ENCODE measurements at places on chromosomes 7 and 10.

DNA sequence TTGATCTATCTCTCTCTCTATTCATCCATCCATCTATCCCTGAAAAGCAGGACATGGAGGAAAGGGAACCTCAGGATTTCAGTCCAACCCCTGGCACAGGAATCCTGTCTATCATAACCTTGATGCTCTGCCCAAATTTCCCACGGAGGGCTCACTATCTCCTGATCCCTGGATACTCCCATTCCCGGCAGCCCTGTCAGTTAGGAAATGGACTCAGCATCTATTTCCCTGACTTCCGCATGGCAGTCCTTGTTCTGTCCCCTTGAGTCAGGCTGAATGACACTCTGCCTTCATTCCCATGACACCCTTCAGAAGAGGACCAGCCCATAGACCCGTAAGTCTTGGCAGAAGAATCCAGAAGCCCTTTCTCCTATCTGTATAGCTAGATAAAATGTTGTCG lies 77.7 kb downstream of the VWA2 start:
- no peak for DNase-seq

- DNase-seq, result no peak
These were observed 178.2 kb upstream of the RHEB start for GRCh38 chr7:151697942-151698341.

DNA sequence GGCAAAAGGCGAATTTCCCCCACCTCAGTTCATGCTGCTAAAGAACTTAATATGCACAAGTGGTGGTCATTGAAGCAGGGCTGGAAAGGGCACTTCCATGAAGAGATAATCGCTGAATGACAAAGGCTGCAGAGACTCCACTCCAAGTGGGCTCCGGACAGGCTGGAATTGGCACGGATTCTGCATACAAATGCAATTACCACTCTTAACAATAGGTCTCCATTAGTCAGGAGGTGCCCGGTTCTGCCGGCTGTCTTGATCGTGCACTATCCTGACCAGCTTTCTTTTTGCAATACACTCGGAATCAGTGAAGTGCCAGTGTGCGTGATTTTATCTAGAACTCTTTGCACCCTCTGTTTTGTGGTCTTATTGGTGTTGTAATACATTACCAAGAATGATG lies 49.7 kb downstream of the INSYN2A start:
- DNase-seq, result no peak

- no peak for DNase-seq
These were observed 585.8 kb downstream of the DNAJB6 start for GRCh38 chr7:157922576-157922975.

- DNase-seq, result no peak
These were observed 32.3 kb upstream of the KCNMA1 start for GRCh38 chr10:77669892-77670291.

- no peak for DNase-seq
These were observed 34.4 kb downstream of the CCDC71L start for GRCh38 chr7:106626376-106627164.

DNA sequence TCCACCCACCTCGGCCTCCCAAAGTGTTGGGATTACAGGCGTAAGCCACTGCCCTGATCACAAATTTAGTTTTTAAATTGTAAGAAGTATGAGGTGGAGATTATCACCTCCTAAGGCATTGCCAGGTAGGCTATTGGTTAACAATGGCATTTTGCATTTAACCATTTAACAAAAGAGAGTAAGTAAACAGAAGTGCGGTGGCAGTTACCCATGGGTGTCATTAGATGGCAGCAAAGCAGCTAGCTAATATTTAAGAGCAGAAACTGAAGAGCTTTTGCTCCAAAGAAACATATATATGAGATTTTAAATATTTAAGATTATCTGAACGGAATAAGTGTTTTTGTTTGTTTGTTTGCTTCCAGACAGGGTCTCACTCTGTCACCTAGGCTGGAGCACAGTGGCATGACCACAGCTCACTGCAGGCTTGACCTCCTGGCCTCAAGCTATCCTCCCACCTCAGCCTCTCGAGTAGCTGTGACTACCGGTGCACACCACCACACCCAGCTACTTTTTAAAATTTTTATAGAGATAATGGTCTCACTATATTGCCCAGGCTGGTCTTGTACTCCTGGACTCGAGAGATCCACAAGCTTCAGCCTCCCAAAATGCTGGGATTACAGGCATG lies 325.5 kb upstream of the C7orf33 start:
- peak; percentile 30 for DNase-seq

GRCh38 chr7:50815138-50815537 lies 32.4 kb upstream of the GRB10 start:
- DNase-seq, result no peak

DNA sequence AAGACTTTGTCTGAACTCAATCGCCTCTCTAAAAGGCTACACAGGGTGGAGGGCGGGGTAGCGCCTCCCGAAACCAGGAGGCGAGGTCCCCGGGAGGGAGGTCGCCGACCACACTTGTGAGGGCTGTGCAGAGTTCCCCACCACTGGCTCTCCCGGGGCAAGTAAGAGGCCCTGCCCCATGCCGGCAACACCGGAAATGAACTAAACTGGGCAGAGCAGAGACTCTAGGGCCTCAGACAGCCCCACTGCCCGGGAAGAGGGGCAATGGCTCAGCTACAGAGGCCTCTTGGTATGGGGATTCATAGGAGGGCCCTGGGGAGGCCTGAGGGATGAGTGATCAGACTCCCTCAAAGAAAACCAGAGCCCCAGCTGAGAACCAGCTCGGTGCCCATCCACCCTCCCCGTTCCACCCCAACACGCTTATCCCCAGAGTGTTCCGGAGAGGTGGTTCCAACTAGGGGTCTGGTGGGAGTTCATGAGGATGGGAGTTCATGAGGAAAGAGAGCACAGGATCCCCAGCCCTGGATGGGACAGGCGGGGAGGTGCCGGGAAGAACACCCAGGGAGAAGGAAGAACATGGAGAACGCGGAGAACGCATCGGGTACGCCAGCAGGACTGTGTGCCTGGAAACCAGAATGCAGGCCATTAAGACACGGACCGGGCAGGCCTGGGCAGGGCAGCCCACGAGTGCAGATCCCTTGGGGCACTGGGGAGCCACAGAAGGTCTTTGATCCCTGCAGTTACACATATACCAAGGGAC lies 89.4 kb upstream of the MYL10 start:
- DNase-seq, result no peak

- peak; percentile 73 for DNase-seq
These were observed 65.0 kb upstream of the ADGRA1 start for GRCh38 chr10:133022776-133023100.

GRCh38 chr10:32959006-32959920 lies 1.2 kb upstream of the ITGB1 start:
- DNase-seq, result no peak

DNA sequence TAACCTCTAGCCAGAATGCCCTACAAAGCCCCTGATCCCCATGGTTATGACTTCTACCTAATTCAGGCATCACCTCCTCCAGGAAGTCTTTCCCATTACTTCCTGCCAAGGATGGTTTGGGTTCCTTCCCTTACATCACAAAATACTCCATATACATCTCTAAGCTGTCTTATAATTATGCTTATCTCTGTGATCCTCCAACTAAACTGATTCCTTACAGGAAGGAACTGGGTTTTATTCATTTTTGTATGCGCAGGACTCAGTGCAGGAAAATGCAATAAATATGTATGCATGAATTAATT lies 41.3 kb downstream of the PIP4K2A start:
- no peak for DNase-seq

GRCh38 chr7:152574892-152575548 lies 100.9 kb downstream of the XRCC2 start:
- DNase-seq, result no peak

DNA sequence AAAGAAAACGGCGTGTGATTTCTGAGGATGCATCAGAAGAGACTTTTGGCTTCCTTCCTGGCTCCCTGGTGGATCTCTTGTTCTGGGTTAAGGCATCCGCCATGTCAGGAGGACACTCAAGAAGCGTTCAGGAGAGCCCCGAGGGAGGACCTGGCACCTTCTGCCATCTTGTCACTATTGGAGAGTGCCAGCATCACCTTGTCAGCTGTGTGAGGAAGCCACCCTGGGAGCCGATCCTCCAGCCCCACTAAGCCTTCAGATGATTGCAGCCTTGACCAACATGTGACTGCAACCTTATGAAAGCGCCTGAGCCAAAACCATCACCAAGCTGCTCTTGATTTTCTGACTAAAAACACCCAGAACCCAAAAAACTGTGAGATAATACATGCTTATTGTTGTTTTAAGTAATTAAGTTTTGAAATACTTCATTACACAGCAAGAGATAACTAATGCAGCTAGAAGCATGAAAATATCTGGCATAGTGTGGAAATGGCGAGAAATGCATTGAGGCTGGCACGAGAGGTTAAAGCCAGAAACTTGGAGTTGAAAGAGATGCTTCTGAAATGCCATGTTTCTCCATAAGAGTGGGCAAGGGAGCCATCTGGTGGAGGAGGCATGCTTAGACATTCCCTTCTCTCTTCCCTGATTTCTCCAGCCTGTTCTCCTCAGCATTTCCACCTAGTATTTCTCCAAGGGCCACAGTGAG lies 5.4 kb upstream of the ZFYVE27 start:
- DNase-seq, result peak; percentile 65

- no peak for DNase-seq
These were observed 48.5 kb downstream of the TMEM130 start for GRCh38 chr7:98821348-98821747.
